GM23248 (cell line): ENCODE measurements at places on chromosomes 4 and X. TPM values are rescaled to one million over a fixed set of nuclear protein-coding genes. Genes with fewer than 3 reads are reported as not detected.

GRCh38 chr4:30763321-30763727 is 43.2 kb downstream of the PCDH7 start:
- H3K27me3 ChIP-seq: no peaks in the 10 kb centered on the region
- no peak overlapping the region for H3K4me3 ChIP-seq
- no peak overlapping the region for H3K27ac ChIP-seq
- no peak for DNase-seq
- H3K4me1 ChIP-seq: no peaks in the 10 kb centered on the region

Gene DDIT4L
- polyA plus RNA-seq: 3.5 and 3.7 TPM in 2 replicates

Gene CXCL10
- not detected in 2 replicates for polyA plus RNA-seq

Gene MFAP3L
- polyA plus RNA-seq: 5.2 and 6.4 TPM in 2 replicates

Gene TMA16
- polyA plus RNA-seq: 25.5 and 26.0 TPM in 2 replicates

Gene TRIM60
- not detected in 2 replicates for polyA plus RNA-seq

DNA sequence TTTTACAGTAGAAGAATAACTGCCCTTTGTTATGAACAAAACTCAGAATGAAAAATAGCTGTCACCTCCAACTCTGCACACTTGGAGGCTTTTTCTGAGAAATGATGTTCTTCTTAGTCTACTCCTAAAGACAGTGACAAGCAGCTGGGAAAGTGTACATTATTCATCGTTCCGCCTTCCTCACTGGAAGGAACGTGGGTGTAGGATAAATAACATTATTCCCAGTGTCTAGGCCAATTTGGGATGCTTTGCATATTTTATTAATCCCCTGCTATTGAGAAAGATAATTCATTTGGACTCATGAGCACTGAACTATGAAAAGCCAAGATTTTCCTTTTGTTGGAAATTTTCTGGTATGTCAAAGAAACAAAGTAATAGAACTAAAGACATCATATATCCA is 87.8 kb downstream of the VCX2 start:
- H3K36me3 ChIP-seq: no peaks in the 10 kb centered on the region
- H3K27me3 ChIP-seq: no peaks in the 10 kb centered on the region
- no peak overlapping the region for H3K4me3 ChIP-seq
- no peaks in the 10 kb centered on the region for H3K4me1 ChIP-seq
